ENCODE measurements at places on chromosomes 6 and 20. TPM values are rescaled to one million over a fixed set of nuclear protein-coding genes. Genes with fewer than 3 reads are reported as not detected.

- no peaks in the 10 kb centered on the region for H3K4me1 ChIP-seq
- H3K27ac ChIP-seq = no peak overlapping the region
- no peak for DNase-seq
- H3K27me3 ChIP-seq = no peaks in the 10 kb centered on the region
Observed at GRCh38 chr6:133046576-133046975, 194.6 kb upstream of the EYA4 start.

DNA sequence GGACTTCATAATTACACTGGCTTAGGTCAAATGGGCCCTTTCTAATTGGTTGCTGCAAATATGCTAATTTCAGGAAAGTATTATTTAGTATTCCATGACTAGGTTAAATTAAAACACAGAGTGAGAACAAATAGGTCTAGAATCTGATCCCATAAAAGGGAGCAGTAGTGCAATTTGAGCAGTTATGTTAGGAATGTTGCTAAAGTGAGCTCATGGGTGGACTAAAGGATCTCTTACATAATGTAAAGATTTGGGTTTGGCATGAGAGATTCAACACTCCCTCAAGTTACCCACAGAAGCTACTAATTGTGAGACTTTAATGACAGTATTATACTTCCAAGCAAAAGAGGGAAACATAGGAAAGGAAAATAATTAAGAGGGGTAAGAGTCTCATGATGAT is 109.1 kb downstream of the C6orf58 start:
- no peak overlapping the region for H3K27ac ChIP-seq
- no peak overlapping the region for H3K4me3 ChIP-seq
- DNase-seq = no peak
- no peaks in the 10 kb centered on the region for H3K27me3 ChIP-seq

Gene AKAP12
- 0.93 TPM for total RNA-seq

- H3K4me3 ChIP-seq = no peak overlapping the region
- no peak overlapping the region for H3K27ac ChIP-seq
- DNase-seq = peak; percentile 36
- H3K36me3 ChIP-seq = peaks cover 4% of the 10 kb centered on the region
Observed at GRCh38 chr20:37755665-37756064, 61.8 kb downstream of the CTNNBL1 start.

Gene WFDC2
- total RNA-seq = 14.3 TPM

- no peak overlapping the region for H3K27ac ChIP-seq
- H3K27me3 ChIP-seq = no peaks in the 10 kb centered on the region
- peaks cover 20% of the 10 kb centered on the region for H3K4me1 ChIP-seq
- DNase-seq = peak; percentile 55
- H3K4me3 ChIP-seq = no peak overlapping the region
Observed at GRCh38 chr20:56554869-56555268, 21.8 kb downstream of the FAM209B start.

Gene ADGRG6
- 98.7 TPM for total RNA-seq

- no peaks in the 10 kb centered on the region for H3K36me3 ChIP-seq
- H3K4me3 ChIP-seq = no peak overlapping the region
- no peak for DNase-seq
- H3K27ac ChIP-seq = no peak overlapping the region
- peaks cover 11% of the 10 kb centered on the region for H3K4me1 ChIP-seq
Observed at GRCh38 chr6:5552243-5552642, 290.9 kb downstream of the FARS2 start.
